ENCODE measurements at places on chromosomes 1 and 21. TPM values are rescaled to one million over a fixed set of nuclear protein-coding genes. Genes with fewer than 3 reads are reported as not detected.

SPRR1A gene
- not detected for total RNA-seq

FMO5 gene
- total RNA-seq = 1.4 TPM

CHI3L1 gene
- 1.2 TPM for total RNA-seq

CYP4B1 gene
- not detected for total RNA-seq

SAMSN1 gene
- 10.1 TPM for total RNA-seq

PRKAA2 gene
- 39.9 TPM for total RNA-seq

TCHH gene
- total RNA-seq = 0.23 TPM

CLSTN1 gene
- total RNA-seq = 233 TPM

KAZN gene
- total RNA-seq = 16.1 TPM

PLEKHG5 gene
- total RNA-seq = 23.1 TPM

S100A9 gene
- total RNA-seq = 55.1 TPM

CA14 gene
- 1.8 TPM for total RNA-seq

RIPPLY3 gene
- 0.23 TPM for total RNA-seq

TRIM58 gene
- 8.3 TPM for total RNA-seq

TTC24 gene
- not detected for total RNA-seq

VN1R5 gene
- not detected for total RNA-seq

SPATA21 gene
- not detected for total RNA-seq

NBPF6 gene
- not detected for total RNA-seq

LENEP gene
- total RNA-seq = 0.69 TPM

KCNK2 gene
- total RNA-seq = 34.8 TPM

FAM110D gene
- 0.92 TPM for total RNA-seq

LRIG2 gene
- total RNA-seq = 34.1 TPM

RGS16 gene
- 13.6 TPM for total RNA-seq

ISG20L2 gene
- 15.7 TPM for total RNA-seq

ARHGAP29 gene
- total RNA-seq = 25.8 TPM

FNBP1L gene
- 248 TPM for total RNA-seq

GJA9 gene
- not detected for total RNA-seq

AKR7A2 gene
- total RNA-seq = 38.3 TPM

DISP1 gene
- 8.5 TPM for total RNA-seq

SLC45A1 gene
- 10.8 TPM for total RNA-seq

C1orf87 gene
- total RNA-seq = 0.46 TPM

TAS1R1 gene
- not detected for total RNA-seq

AMY1A gene
- not detected for total RNA-seq

ALPL gene
- total RNA-seq = 10.4 TPM

RXRG gene
- 70.8 TPM for total RNA-seq

OR2L8 gene
- total RNA-seq = 2.5 TPM

C1QTNF12 gene
- not detected for total RNA-seq

HENMT1 gene
- total RNA-seq = 37.8 TPM

ZFP69B gene
- total RNA-seq = 10.6 TPM

OVAAL gene
- not detected for total RNA-seq

AK5 gene
- total RNA-seq = 64.4 TPM

DEGS1 gene
- 65.0 TPM for total RNA-seq

TBX15 gene
- total RNA-seq = 0.69 TPM

CROCC gene
- 21.7 TPM for total RNA-seq

Data from diencephalon (tissue), 1 donor.